Umbilical cord (tissue), 2 donors: ENCODE measurements at places on chromosomes 11 and 22. TPM values are rescaled to one million over a fixed set of nuclear protein-coding genes. Genes with fewer than 3 reads are reported as not detected.

DNA sequence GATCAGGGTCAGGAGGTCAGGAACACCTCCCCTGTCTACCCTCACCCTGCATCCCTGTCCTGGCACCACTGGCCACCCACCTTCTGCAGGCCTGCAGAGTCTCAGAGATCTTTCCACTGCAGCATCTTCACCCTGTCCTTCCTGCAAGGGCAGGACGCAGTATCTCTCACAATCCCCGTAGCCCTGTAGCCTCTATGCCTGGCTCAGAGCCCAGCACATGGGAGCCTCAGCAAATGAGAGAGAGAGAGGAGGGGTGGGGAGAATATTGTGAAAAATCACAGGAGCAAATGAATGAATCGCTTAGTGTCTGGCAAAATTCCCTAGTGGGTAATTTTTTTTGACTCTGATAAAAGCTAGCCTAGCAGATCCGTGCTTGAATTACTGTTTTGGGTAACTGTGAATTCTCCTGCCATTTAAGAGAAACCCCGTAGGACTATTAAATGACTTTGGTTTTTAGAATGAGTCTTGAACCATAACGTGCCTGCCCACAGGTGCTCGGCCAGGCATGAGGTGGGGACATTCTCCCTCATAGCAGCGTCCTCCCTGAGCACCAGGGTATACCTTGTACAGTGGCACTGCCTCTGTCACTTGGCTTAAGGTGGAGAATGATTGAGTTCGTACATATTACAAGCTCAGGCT is 91.5 kb downstream of the MORC2 start:
- peak; percentile 98 for DNase-seq

DNA sequence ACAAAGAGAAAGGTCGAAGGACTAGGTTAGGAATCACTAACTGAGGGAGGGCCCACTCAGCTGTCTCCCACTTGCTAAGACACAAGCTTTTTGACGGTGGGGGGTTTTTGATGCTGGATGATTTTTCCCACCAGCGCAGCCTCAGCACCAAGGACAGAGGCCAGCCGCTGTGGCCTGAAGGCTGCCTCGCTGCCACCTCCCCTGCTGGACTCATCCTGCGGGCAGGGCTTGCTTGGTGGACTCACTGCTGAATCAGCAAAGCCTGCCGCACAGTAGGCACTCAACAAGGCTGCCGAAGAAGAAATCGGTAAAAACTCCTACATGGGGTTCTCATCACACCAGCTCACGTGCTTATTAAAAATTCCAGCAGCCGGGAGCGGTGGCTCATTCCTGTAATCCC is 2.6 kb downstream of the ALG12 start:
- DNase-seq, result no peak

GRCh38 chr11:67997475-67997921 is 6.4 kb downstream of the UNC93B1 start:
- DNase-seq, result no peak

- DNase-seq, result no peak
Observed at GRCh38 chr11:63445720-63446119, 45.2 kb downstream of the PLAAT5 start.

DNA sequence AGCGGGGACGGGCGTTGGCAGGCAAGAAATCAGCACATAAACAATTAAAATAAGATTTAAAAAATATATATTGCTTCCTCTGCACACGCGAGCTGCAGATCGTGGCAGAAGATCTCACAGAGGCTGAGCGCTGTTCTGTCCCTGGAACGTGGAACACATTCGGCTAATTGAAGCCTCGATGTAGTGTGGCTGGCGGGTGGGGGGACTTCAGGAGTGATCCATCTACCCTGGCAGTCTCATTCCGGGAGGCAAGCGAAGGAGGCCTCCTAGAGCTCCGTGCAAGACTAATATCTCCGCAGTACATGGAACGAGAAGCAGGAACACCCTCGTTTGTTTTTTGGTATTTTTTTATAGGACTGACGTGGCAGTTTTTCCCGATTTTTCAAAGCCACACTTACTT is 402.4 kb downstream of the MN1 start:
- DNase-seq, result no peak

GRCh38 chr11:34654483-34655334 is 33.8 kb downstream of the EHF start:
- no peak for DNase-seq

- no peak for DNase-seq
Observed at GRCh38 chr11:73554671-73555320, 43.1 kb downstream of the FAM168A start.

- DNase-seq, result no peak
Observed at GRCh38 chr22:49202226-49202625, 625.4 kb downstream of the BRD1 start.

CRKL gene
- total RNA-seq, result 37.1 TPM

ZDHHC13 gene
- 13.5 TPM for total RNA-seq

BCR gene
- total RNA-seq, result 27.0 TPM

MRGPRX3 gene
- not detected for total RNA-seq

HEPN1 gene
- total RNA-seq, result not detected

FOLH1 gene
- 4.6 TPM for total RNA-seq

CELSR1 gene
- total RNA-seq, result 4.8 TPM

MMP8 gene
- total RNA-seq, result 1.4 TPM
